Vagina (tissue), 2 donors: ENCODE measurements at places on chromosomes 1 and 21. TPM values are rescaled to one million over a fixed set of nuclear protein-coding genes. Genes with fewer than 3 reads are reported as not detected.

- no peak for DNase-seq
These were observed 14.6 kb upstream of the TTC4 start for GRCh38 chr1:54701066-54701465.

- no peak for DNase-seq
These were observed at the start of gene PACC1 for GRCh38 chr1:212414328-212415106. PACC1 (minus strand) TSS chr1:212414886; CDS start chr1:212414757, 129 bp downstream.

DNA sequence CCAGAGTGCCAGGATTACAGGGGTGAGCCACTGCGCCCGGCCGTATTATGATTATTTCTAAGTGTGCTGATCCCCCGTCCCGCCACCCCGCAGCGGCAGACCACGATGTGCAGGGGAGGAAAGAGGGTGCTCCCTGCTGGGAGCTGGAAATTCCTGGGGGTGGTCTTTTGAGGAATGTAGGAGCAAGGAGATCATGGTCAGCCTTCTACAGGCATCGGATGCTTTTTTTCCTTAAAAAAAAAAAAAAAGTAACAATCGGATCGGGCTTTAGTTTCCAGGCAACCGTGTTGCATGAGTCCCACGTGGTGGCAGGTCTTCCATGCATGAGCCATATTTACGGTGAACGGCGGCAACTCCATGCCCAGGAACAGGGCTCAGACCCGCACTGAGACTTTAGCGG is 74.2 kb upstream of the COX20 start:
- DNase-seq, result no peak

APOBEC4 gene
- not detected for total RNA-seq

DNA sequence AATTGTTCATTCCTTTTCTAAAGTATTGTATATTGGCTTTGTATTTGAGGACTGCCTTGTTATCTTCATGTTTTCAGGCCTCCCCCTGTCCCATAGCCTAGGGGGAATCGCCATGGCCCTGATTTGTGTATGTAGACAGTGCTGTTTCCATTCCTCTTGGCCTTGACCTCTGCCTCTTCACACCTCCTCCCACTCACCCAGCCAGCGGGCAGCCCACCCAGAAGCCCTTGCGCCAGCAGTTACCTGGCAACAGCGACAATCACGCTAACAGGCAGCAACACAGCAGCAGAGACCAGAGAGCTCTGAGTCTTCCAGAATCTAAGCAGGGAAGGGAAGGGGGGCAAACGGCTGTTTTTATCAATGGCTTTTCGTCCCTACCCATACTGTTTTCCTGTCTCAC is 50.0 kb upstream of the NPL start:
- no peak for DNase-seq
